ENCODE measurements at places on chromosomes 16 and 17. TPM values are rescaled to one million over a fixed set of nuclear protein-coding genes. Genes with fewer than 3 reads are reported as not detected.

GRCh38 chr16:68447653-68448359 is 502 bp downstream of the SMPD3 start:
- DNase-seq, result no peak
- H3K4me3 ChIP-seq, result peak overlapping the region; percentile 39
- H3K27ac ChIP-seq, result no peak overlapping the region
- peaks cover 52% of the 10 kb centered on the region for H3K27me3 ChIP-seq

DNA sequence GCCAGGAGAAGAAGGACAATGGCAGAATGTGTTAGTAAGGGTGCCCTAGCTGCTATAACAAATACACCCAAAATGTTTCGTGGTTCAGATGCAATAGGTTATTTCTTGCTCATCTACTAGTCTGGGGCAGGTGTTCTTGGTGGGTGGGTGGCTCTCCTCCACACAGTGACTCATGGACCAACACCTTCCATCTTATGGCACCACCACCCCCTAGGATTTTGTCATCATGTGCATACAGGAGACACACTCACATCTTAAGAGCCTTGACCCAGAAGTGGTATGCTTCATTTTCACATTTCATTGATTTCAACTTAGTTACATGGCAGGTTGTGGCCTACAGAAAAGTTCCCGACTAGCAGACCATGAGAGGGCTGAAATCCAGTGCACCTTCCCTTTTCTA is 114.7 kb downstream of the AMFR start:
- no peak for DNase-seq
- no peak overlapping the region for H3K27ac ChIP-seq
- H3K4me3 ChIP-seq, result no peak overlapping the region

- no peak overlapping the region for H3K27ac ChIP-seq
- H3K36me3 ChIP-seq, result no peaks in the 10 kb centered on the region
- H3K4me3 ChIP-seq, result no peak overlapping the region
- peaks cover 3% of the 10 kb centered on the region for H3K4me1 ChIP-seq
Observed at GRCh38 chr17:63426917-63427308, 19.2 kb downstream of the CYB561 start.

DNA sequence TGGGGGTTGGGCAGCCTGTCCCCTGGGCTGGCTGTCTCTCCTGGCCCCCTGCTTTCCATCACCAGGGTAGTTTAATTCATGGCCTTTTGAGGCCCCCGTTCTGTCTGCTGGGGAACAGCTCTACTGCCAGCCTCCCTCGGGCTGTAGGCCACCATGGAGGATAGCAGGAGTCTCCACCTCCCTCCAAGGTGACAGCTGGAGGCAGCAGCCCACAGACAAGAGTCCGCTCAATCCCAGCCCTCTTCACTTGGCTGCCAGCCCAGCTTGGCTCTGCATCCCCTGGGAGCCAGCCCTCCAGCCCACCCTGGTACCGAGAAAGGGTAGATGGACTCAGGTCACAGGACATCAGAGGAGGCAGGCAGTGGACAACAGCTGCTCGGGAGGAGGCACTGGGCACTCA is 194.6 kb upstream of the SDK2 start:
- no peak overlapping the region for H3K27ac ChIP-seq
- peaks cover 87% of the 10 kb centered on the region for H3K27me3 ChIP-seq
- DNase-seq, result no peak

NOD2 gene
- 0.52 TPM for total RNA-seq

All from mesothelial cell of epicardium (in vitro differentiated cells).